ENCODE measurements at places on chromosomes 13 and 19.

GRCh38 chr13:112624602-112625430 lies 36.9 kb upstream of the TUBGCP3 start:
- DNase-seq = no peak

- no peak for DNase-seq
Observed at GRCh38 chr13:29576581-29576980, 18.9 kb downstream of the SLC7A1 start.

- DNase-seq = no peak
Observed at GRCh38 chr13:41502673-41503072, 45.3 kb downstream of the RGCC start.

DNA sequence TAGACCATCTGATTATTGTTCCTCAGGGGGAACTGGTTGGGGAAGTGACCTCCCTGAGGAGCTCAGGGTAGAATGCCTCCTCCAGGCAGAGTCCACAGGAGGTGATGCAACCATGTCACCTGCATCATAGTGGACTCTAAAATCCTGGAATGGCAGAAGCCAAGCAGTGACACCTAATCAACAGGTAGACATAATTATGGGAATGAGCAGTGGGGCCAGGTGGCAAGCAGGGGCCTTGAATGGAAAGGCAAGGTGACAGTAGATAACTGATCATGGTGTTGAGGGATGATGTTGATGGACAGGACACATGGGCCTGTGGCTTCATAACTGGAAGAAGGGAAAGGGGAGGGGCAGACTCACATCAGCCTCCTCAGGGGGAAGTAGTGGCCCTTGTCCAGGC lies 27.3 kb upstream of the IRS2 start:
- DNase-seq = no peak

DNA sequence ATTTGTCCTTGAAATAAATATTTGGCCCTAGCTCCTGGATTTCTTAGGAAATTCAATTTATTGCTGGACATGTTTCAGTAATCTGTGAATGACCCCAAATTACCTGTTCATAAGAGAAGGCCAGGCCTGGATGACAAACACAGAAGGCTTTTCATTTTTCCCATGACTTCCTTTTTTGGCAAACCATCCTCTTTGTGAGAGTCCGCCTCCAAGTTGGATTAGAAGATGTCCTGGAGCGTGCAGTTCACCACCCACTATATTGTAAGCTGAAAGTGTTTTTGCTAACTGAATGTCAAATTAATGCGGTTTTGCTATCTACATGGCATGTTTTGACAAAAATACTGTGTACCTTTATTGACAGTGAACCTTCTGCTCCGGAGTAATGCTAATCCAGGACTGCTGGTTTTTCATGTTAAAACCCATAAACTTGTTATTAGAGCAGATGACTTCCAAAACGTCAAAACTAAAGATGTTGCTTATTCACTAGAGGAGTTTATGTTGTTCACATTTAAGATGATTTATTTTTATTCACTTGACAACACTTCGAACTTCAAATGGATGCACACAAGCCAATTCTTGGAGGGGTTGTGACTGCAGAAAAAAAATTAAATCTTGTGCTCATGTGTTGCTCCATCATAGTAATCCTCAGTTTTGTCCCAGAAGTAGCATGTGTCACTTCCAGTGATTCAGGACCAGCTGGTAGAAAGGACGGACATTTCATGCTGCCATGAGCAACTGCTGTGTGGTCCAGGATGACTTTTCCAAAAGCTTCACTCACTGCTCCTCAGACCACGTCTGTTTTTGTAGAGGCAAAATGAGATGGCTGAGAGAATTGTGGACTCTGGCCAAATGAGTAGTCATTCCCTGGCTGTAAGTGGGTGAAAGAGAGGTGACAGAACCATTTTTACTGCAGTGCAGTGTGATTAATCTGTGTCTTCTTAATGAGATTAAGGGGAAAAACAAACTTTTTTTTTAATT lies 71.0 kb downstream of the ITGBL1 start:
- peak; percentile 29 for DNase-seq

GRCh38 chr13:109288151-109288709 lies 498.2 kb downstream of the IRS2 start:
- DNase-seq = no peak

DNA sequence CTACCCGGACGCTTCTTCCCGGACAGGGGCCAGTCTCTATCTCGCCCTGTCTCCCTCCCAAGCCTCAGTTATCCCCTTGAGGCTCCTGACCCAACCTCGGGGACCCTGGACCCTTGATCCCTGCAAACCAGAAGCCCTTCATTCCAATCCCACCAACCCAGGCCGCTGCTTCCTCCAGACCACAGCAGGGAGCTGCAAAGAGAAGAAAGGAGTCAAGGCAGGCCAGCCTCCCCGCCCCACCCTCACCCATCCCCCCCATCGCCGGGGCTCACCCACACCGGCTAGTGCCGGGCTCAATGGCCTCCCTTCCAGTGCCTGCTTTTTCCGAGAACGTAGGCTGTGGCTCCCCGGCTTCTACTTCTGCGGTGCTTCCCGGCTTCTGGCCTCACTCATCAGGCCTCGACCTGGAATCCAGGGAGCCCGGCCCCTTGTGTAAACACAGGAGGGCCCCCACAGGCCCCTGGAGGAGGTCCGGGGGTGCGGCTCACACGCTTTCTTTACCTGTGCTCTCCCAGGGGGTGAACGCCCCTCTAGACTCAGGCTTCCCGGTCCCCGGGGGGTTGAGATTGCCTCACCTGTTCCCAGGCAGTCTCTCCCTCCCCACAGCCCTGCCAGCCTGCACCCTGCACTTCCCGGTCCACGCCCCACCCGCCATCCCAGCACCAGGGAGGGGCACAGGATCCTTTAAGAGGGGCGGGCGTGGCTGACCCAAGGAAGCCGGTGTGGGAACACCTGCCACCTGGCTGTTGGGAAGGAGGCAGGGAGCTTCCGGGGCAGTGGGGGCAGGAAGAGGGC lies at the start of gene FAM83E:
FAM83E (minus strand) TSS at position 641 of the 795 bp plus-strand sequence. CDS start 1,704 bp downstream, outside the sequence.
- DNase-seq = no peak

- no peak for DNase-seq
Observed at GRCh38 chr13:74966814-74967424, 515.0 kb downstream of the TBC1D4 start.

DNA sequence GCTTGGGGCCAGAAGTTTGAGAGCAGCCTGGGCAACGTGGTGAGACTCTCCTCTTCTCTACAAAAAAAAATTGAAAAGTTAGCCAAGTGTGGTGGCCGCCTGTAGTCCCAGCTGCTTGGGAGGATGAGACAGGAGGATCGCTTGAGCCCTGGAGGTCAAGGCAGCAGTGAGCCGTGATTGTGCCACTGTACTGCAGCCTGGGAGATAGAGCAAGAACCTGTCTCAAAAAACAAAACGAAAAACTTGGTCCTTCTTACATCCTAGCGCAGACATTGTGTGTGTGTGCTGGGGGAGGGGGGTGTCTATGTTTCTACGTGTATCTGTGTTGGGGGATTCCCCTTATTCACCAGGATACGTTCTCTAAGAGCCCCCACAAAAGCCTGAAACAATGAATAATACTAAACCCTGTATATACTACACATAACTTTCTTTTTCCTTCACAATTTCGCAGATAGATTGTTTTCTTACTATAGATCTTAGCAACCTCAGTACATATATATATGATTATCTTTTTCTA lies 7.9 kb downstream of the AXL start:
- no peak for DNase-seq

DNA sequence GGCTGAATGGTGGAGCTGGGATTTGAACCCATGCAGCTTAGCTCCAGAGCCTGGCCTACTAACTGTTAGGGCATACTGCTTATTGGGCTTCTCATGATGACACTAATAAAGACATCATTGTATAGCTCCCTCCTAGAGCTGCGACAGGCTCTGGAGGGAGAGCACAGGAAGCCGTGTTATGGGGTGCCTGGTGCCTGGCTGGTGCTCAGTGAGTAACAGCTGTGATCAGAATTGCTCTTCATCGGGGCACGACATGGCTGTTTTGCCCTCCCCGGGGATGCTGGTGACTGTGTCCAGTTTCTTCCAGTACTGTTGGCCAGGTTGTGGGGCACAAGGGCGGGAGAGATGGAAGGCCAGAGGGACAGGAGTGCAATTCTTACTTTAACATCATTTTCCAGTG lies 5.1 kb downstream of the LYPD5 start:
- no peak for DNase-seq

GRCh38 chr19:35290381-35291127 lies 1.4 kb upstream of the MAG start:
- DNase-seq = no peak

DNA sequence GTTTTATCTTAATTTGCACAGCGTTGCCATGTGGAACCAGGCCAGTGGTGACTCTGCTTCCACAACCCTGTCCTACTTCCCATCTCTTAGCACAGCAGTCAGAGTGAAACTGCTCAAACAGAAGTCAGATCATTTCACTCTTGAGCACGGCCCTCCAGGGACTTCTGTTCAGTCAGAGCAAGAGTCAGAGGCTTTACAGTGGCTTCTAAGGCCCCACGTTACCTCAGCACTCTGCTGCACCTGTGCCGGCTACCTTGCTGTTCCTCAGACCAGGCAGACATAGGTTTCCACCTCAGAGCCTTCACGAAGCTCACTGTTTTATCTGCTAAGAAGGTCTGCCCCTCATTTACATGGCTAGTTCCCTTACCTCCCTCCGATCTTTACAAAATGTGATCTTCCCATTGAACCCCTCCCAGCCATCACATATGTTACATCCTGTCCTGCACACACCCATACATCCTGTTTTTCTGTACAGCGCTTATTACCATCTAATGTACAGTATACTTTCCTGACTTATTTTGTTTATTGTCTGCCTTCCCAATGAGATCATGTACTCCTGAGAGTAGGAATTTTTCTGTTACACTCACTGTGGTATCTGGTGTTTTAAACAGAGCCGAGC lies 41.6 kb downstream of the TM9SF2 start:
- no peak for DNase-seq

DNA sequence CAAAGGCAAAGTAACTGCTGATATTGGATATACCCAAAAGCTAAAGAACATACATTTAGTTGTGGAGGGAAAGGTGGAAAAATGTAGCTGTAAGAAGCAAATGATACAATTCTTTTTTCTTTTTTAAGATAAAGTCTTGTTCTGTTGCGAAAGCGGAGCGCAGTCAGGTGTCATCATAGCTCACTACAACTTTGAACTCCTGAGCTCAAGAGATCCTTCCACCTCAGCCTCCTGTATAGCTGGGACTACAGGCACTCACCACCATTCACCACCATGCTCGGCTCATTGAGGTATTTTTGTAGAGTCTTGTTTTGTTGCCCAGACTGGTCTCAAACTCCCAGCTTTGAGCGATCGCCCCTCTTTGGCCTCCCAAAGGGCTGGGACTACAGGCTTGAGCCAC lies 38.0 kb downstream of the TBC1D4 start:
- DNase-seq = no peak

DNA sequence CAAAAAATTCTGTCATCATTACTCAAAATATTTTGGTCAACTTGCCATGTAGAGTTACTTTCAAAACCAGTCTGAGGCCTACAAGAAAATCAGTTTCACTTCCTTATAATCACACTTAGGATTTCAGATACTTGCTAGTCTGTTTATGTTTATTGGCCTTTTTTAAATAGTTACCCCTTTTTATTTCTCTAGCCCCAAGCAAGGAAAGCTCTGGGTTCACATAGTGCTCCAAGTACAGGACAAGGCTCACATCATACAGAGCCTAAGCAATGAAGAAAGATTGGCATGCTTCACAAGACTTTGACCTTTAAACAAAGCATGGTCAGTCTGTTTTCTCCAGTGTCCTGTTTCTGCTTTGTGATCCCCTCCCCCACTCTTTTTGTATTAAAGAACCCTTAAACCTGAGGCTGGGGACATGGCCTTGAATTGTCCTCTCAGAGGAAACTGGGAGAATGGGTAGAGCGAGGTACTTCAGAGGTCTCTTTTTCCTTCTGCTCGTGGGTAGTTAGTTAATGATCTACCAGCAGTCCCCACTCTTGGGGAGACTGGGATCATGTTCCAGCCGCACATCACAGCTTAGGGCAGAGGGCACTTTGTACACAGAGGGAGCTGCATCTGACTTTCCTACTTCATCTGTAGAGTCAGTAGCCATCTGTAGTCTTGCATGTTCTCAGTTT lies 30.7 kb downstream of the CEACAM1 start:
- no peak for DNase-seq

GRCh38 chr13:49060678-49061387 lies 85.1 kb downstream of the FNDC3A start:
- DNase-seq = peak; percentile 7

- DNase-seq = no peak
Observed at GRCh38 chr19:2574971-2575630, 99.2 kb downstream of the GADD45B start.

GRCh38 chr13:93230261-93230855 lies 3.8 kb downstream of the GPC6 start:
- DNase-seq = no peak

Data from H54 (cell line).